Stimulated activated CD4-positive, alpha-beta T cell treated with anti-CD3 and anti-CD28 coated beads, Interleukin-1b, Interleukin-23, amount 100 ng/mL, for 1 hour (primary cell): ENCODE measurements at places on chromosomes 3 and 15.

DNA sequence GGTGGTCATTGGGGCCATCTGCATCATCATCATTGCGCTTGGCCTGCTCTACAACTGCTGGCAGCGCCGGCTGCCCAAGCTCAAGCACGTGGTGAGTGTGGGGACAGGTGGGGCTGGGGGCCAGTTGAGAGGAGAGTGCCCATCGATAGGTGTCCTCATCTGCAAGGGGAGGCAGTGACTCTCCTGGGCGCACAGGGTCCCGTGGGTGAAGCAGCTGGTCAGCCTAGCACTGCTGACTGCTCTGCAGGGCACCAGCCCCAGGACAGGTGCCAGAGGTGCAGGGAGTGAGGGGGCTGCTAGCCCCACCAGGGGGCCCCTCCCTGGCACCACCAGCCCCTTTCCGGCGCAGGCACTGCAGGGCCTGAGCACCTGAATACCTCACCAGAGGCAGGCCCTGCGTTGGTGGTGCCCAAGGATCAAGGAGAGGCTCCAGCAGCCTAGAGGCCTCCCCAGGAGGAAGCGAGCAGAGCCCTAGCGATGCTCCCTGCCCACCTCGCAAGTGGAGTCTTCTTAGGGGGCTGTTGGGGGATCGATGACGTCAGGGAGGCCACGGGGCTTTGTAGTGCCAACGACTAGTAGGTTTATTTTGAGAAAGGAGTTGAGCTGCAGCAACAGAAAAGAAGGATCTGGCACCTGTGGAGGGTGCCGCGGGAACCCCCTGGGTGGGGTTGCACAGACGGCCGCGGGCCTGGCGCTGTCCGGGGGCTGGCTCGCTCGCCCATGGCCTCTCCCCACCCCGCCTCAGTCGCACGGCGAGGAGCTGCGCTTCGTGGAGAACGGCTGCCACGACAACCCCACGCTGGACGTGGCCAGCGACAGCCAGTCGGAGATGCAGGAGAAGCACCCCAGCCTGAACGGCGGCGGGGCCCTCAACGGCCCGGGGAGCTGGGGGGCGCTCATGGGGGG is 976 bp upstream of the ABTB1 start:
- no peak for DNase-seq

- no peak for DNase-seq
These were observed 113.6 kb upstream of the SNTN start for GRCh38 chr3:63538919-63539318.

DNA sequence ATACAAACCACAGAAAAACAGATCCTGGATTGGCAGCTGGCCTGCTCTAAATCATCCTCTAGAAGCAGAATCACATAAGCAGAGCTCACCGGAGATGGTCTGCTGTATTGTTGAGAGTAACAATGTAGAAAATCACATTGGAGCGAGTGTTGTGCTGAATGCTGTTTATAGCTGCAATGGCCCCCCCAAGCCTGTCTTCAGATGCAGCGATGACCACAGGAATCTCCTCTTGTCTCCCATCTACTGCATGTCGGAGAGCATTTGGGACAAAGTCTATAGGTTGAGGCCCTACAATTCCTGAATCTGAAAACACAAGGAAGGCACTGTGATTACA is 8.0 kb downstream of the GLT8D1 start:
- no peak for DNase-seq

DNA sequence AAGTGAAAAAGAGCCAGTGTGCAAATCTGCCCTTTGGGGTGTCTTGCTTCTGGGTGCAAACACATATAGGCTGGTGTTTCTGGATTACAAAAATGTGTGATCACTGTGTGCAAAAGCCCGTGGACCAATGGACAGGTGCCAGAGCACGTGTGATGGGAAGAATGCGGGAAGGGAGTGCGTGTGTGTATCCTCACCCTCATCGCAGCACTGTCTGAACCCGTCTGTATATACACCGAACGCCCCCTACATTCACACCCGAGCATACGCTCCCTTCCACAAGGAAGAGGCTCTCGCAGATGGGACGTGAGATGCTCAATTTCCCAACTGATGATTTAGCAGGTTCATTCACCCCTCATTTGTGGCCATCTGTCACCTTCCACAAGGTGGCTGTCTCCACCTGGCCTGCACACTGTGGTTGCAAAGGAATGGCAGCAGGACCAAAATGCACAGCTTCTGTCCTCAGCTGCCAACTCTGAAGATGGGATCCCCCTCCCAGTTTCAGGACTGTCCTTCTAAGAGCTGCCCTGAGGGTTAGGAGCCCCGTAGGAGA is 19.4 kb upstream of the SLC6A1 start:
- DNase-seq, result no peak

DNA sequence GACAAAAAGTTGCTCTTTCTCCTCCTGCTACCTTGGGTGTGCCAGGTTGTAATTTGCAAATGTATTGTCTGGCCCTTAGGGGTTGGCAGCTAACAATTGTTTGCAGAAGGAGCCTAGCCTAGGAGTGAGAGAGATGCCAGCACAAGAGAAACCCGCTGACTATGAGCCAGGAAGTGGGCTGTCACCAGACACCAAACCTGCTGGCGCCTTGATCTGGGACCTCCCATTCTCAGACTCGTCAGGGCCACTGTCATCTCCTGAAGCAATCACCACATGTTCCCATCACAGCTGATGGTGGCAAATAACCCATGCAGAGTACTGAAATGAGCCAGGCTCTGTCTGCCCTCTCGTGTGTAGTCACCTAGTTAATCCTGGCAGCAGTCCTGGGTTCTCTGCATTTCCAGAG is 406.4 kb upstream of the NPAP1 start:
- DNase-seq, result no peak

DNA sequence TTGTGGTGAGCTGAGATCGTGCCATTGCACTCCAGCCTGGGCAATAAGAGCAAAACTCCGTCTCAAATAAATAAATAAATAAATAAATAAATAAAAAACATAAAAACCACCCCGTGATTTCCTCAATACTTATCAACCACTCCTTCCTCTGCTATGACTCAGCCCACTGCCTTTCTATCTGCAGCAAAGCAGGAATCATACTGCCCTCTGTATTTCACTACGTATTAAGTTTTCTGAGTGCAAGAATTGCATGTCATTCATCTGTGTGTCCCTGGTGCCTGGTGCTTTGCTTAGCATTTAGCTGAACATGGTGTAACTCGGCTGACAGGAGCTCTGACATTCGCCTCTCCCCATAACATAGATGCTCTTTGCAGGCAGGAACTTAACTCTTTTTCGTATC is 7.1 kb downstream of the LSG1 start:
- no peak for DNase-seq

GRCh38 chr3:64900617-64901521 is 213.1 kb upstream of the ADAMTS9 start:
- DNase-seq, result no peak

DNA sequence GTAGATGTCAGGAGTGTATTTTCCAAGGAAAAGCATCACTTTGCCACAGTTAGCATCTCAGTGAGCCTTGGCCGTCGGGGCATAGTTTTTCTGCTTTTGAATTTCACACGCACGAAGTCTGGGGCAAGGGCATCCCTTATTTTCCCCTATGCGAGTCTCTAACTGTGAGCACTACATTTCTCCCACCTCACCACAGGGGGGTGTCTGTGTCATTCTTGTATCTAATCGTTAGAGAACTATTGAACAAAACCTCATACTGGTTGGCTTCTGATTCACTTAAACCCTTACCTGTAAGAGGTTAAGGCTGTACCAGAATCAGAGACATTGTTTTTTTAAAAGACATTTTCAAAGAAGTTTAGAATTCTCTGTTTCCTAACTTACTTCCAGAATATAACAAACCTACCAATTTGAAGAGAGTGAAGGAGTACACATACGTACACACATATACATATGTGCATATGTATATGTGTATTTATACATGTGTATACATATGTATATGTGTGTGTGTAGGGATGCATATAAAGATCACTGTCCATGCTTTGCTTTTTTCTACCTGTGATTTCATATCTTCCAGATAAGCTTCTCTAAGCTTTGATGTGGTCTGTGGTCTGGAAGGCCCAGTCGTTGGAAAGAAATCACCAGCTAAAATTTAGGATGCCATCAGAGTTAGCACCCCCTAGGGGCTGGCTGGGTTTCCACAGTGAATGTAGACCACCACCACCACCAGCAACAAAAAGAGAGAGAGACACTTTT is 49.4 kb downstream of the MYZAP start:
- no peak for DNase-seq
